ENCODE measurements at places on chromosomes 1 and 21.
A peak's percentile ranks its signal among the peaks of the same experiment; 100 is the strongest.

DNA sequence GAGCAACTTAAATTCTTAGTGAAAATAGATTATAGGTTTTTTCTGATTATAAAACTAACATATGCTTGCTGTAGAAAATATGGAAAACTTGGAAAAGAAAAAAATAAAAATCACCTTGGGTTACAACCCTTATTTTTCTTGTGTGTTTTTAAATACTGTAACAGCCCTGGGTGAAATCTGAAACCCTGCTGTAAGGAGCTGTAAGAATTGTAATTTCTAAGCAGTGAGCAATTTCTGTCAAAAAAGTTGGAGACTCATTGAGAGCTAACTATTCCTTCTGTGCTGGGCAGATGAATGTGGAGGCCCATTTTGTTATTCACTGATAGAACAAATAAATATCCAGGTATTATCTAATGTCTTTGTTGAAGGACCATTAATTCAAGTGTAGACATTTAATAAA is 42.6 kb downstream of the ADCY10 start:
- no peaks in the 10 kb centered on the region for H3K36me3 ChIP-seq
- no peaks in the 10 kb centered on the region for H3K4me1 ChIP-seq
- DNase-seq: no peak

DNA sequence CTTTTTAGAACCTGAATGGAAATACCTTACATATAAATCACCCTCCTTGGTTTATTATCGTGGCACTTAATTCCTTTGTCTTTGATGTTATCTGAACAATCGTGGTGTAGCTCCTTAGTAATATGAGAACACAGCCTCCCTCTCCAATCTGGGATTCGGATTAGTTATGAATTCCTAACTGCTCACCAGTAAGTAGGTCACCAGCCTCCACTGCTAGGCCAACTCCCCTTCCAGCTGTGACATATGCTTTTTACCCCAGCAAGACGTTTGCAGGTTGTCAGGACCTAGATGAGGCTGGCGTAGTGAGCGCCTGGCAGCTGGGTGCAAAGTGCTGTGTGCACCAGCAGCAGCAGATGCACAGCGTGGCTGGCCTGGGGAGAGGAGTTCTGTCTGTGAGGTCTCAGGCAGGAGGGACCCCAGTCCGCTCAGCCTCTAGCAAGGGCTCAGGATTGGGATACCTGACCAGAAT is 38.2 kb downstream of the NTPCR start:
- H3K36me3 ChIP-seq: peaks cover 25% of the 10 kb centered on the region
- no peaks in the 10 kb centered on the region for H3K4me1 ChIP-seq
- DNase-seq: no peak
- H3K27ac ChIP-seq: no peak overlapping the region

DNA sequence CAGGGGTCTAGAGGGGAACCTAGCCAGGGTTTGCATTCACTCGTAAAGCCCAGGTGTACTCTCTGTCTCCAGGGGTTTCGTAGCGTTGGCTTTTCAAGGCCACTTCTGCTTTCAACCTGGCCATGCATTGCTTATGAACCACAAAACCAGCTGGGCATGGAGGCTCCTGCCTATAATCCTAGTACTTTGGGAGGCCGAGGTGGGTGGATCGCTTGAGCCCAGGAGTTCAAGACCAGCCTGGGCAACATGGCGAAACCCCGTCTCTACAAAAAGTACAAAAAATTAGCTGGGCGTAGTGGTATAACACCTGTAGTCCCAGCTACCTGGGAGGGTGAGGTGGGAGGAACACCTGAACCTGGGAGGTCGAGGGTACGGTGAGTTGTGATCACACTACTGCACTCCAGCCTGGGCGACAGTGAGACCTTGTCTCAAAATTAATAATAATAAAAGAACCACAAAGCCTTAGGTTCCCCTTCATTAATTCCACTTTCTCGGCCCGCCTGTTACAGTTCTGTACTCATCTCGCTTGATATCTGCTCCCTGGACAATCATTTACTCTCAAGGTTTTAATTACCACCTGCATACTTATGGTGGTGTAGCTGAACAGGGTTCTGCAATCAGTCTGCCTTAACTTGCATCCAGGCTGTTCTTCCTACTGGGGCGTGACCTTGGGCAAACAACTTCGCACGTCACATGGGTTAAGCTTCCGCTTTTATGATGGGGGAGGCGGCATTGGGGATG is 6.1 kb downstream of the SLC16A4 start:
- H3K4me3 ChIP-seq: peak overlapping the region; percentile 76
- H3K4me1 ChIP-seq: peaks cover 72% of the 10 kb centered on the region
- peaks cover 4% of the 10 kb centered on the region for H3K36me3 ChIP-seq
- DNase-seq: peak; percentile 65
- peak overlapping the region; percentile 96 for H3K27ac ChIP-seq

- no peak for DNase-seq
- H3K4me3 ChIP-seq: no peak overlapping the region
- peaks cover 27% of the 10 kb centered on the region for H3K27me3 ChIP-seq
Observed at GRCh38 chr1:6435129-6435528, 10.6 kb downstream of the ESPN start.

- DNase-seq: no peak
- H3K4me3 ChIP-seq: no peak overlapping the region
- peaks cover 17% of the 10 kb centered on the region for H3K36me3 ChIP-seq
- no peak overlapping the region for H3K27ac ChIP-seq
- H3K4me1 ChIP-seq: peaks cover 8% of the 10 kb centered on the region
- no peaks in the 10 kb centered on the region for H3K27me3 ChIP-seq
Observed at GRCh38 chr1:202133496-202133895, 10.8 kb downstream of the GPR37L1 start.

DNA sequence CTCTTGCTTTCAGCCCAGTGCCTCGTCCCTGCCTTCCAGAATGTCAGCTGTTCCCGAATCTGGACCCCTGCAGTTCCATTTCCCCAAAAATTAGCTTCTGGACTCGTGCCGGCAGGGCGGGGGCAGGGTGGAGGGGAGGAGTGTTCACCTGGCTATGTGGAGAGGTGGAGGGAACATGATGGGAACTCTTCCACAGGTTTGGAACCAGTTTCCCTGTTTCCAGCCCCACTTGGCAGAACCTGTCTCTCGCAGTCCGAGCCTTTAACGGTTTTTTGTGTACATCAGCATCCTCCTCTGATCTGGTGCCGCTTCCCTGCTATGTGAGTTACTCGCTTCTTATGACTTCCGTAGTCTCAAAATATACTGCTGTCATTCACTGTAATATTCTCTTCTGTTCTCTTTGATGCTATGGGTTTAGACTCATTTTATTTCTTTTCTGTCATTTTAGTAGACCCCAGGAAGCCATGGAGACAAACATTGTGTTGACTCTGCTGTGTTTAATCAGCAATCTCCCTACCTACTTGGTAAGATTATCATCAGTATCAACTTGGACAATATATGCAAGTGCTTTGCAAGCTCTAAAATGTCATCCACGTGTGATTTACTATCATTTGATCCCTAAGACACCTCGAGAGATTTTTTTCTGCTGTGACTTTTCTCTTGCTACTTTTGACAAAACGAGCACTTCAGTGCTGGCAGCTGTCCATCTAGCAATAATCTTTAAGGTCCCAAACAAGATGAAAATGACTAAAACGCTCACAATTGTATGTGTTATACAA is 33.3 kb upstream of the HNRNPU start:
- H3K36me3 ChIP-seq: no peaks in the 10 kb centered on the region
- peaks cover 5% of the 10 kb centered on the region for H3K27me3 ChIP-seq
- no peak overlapping the region for H3K27ac ChIP-seq
- no peak for DNase-seq
- H3K4me1 ChIP-seq: no peaks in the 10 kb centered on the region

DNA sequence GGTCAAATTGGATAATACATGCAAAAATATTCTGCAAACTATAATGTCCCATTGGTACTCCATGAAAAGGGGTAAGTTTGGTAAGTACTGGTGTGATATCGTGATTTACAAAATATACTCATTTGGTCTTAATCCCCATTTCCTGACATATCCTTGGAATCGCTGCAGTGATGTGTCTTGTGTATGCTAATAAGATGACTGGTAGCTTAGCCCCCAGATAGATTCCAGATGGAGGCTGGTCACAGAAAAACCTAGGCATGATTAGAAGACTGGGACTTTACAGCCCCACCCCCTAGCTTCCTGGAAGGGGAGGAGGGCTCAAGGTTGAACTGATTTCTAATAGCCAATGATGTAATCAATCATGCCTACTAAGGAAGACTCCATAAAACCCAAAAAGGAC is 3.0 kb downstream of the VAMP4 start:
- no peak overlapping the region for H3K27ac ChIP-seq
- peaks cover 15% of the 10 kb centered on the region for H3K36me3 ChIP-seq
- H3K4me3 ChIP-seq: no peak overlapping the region
- DNase-seq: no peak
- H3K4me1 ChIP-seq: peaks cover 17% of the 10 kb centered on the region

- H3K4me3 ChIP-seq: no peak overlapping the region
- DNase-seq: no peak
- no peaks in the 10 kb centered on the region for H3K4me1 ChIP-seq
- H3K27me3 ChIP-seq: peaks cover 2% of the 10 kb centered on the region
- H3K27ac ChIP-seq: no peak overlapping the region
Observed at GRCh38 chr1:14790982-14791381, 192.5 kb downstream of the KAZN start.

- no peak overlapping the region for H3K4me3 ChIP-seq
- no peak overlapping the region for H3K27ac ChIP-seq
- H3K27me3 ChIP-seq: no peaks in the 10 kb centered on the region
- no peaks in the 10 kb centered on the region for H3K36me3 ChIP-seq
- DNase-seq: no peak
Observed at GRCh38 chr21:35217504-35218060, 168.5 kb upstream of the RUNX1 start.

DNA sequence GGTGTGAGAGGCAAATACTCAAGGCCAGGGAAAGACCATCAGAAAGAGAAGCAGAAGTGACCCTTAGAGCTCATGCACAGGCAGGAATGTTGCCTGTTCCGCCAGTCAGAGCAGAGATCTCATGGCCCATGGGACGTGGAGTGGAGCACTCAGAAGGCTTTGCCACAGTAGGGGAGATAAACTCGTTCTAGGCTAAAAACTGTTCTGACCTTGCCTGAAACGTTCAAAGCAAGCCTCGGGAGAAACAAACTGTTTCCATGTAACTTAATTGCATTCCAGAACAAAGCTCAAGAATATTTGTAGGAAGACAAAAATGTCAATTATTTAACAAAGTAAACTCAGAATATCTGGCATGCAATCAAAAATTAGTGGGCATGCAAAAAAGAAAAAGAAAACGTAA is 20.7 kb upstream of the SLC19A1 start:
- no peaks in the 10 kb centered on the region for H3K36me3 ChIP-seq
- H3K27ac ChIP-seq: no peak overlapping the region
- DNase-seq: no peak
- H3K27me3 ChIP-seq: peaks cover 7% of the 10 kb centered on the region
- H3K4me3 ChIP-seq: no peak overlapping the region

GRCh38 chr1:167641786-167642500 is 11.9 kb downstream of the RCSD1 start:
- peaks cover 60% of the 10 kb centered on the region for H3K4me1 ChIP-seq
- peaks cover 33% of the 10 kb centered on the region for H3K36me3 ChIP-seq
- H3K27me3 ChIP-seq: no peaks in the 10 kb centered on the region
- peak overlapping the region; percentile 60 for H3K27ac ChIP-seq

- H3K4me1 ChIP-seq: no peaks in the 10 kb centered on the region
- H3K36me3 ChIP-seq: no peaks in the 10 kb centered on the region
- DNase-seq: no peak
- H3K4me3 ChIP-seq: no peak overlapping the region
Observed at GRCh38 chr1:43282220-43283195, 2.9 kb downstream of the C1orf210 start.

GRCh38 chr1:201614262-201615015 is 75.5 kb downstream of the NAV1 start:
- H3K4me1 ChIP-seq: no peaks in the 10 kb centered on the region
- H3K4me3 ChIP-seq: no peak overlapping the region
- no peak overlapping the region for H3K27ac ChIP-seq
- DNase-seq: no peak
- no peaks in the 10 kb centered on the region for H3K36me3 ChIP-seq

- H3K27me3 ChIP-seq: peaks cover 8% of the 10 kb centered on the region
- DNase-seq: no peak
- peaks cover 8% of the 10 kb centered on the region for H3K4me1 ChIP-seq
- no peak overlapping the region for H3K27ac ChIP-seq
- no peaks in the 10 kb centered on the region for H3K36me3 ChIP-seq
Observed at GRCh38 chr1:29695036-29695435, 458.7 kb downstream of the PTPRU start.

- H3K27me3 ChIP-seq: peaks cover 24% of the 10 kb centered on the region
- DNase-seq: no peak
- H3K36me3 ChIP-seq: peaks cover 4% of the 10 kb centered on the region
- H3K27ac ChIP-seq: no peak overlapping the region
- H3K4me1 ChIP-seq: no peaks in the 10 kb centered on the region
Observed at GRCh38 chr1:147341246-147341645, 98.8 kb downstream of the CHD1L start.

GRCh38 chr21:45208627-45208951 is 79.1 kb downstream of the POFUT2 start:
- no peak overlapping the region for H3K4me3 ChIP-seq
- H3K4me1 ChIP-seq: peaks cover 26% of the 10 kb centered on the region
- H3K27ac ChIP-seq: no peak overlapping the region
- H3K27me3 ChIP-seq: no peaks in the 10 kb centered on the region
- H3K36me3 ChIP-seq: peaks cover 6% of the 10 kb centered on the region

DNA sequence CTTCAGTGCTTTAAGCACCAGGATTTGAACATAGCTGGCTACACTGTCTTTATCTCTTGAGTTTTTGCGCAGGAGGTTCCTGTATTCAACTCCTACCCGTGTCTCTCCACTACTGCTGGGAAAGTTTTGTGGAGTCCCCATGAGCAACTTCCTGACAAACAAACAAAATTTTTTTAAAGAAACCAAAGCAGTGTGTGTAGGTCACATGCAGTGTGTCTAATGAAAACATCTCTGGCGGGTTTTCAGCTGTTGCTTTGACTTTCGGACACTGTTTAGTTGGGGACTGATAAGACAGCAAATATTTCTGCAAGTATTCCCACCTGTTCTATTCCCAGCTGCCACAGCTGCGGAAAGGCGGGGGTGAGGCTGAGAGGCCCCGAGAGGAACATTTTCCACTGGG is 2.0 kb downstream of the PSEN2 start:
- DNase-seq: no peak
- peaks cover 8% of the 10 kb centered on the region for H3K36me3 ChIP-seq
- no peak overlapping the region for H3K27ac ChIP-seq
- H3K4me3 ChIP-seq: no peak overlapping the region

DNA sequence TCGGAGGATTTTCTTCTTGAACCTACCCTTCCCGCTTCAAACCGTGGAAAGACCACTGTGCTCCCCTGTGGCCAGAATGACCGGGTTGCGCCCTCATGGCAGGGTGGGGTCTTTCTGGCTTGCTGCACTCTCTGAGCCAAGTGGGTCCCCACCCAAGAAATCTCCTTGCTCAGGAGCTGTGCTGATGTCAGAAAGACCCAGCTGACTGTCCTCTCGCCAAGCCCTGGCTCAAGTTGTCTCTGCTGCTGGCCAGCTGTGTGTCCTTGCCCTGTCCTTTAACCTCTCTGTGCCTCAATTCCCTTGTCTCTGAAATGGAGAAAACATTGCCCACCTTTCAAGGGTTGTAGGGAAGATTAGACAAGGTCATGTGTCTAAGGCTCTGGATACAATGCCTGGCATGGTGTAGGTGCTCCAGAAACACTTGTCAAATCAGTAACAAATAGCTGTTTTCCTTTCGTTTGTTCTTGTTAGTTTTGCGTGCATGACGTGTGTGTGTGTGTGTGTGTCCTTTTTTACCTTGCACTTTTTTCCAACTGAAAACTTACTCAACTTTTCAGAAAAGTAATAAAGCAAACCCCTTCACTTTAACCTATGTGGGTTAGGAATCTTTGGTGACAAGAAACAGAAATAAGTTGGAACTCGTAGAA is 41.1 kb upstream of the RPL11 start:
- no peak overlapping the region for H3K4me3 ChIP-seq
- no peaks in the 10 kb centered on the region for H3K4me1 ChIP-seq
- peaks cover 18% of the 10 kb centered on the region for H3K27me3 ChIP-seq
- H3K27ac ChIP-seq: no peak overlapping the region
- DNase-seq: no peak
- H3K36me3 ChIP-seq: no peaks in the 10 kb centered on the region

GRCh38 chr1:12603224-12603623 is 14.8 kb downstream of the DHRS3 start:
- peaks cover 1% of the 10 kb centered on the region for H3K27me3 ChIP-seq
- no peaks in the 10 kb centered on the region for H3K36me3 ChIP-seq
- no peak overlapping the region for H3K4me3 ChIP-seq
